NCI-H446 treated with DMSO at 0.1 percent for 48 hours (cell line): ENCODE measurements at places on chromosomes 3 and 15.

- DNase-seq = no peak
These were observed 12.5 kb downstream of the GASK1A start for GRCh38 chr3:42991341-42992315.

- peak; percentile 97 for DNase-seq
These were observed 76.0 kb downstream of the SSR3 start for GRCh38 chr3:156478891-156479290.

DNA sequence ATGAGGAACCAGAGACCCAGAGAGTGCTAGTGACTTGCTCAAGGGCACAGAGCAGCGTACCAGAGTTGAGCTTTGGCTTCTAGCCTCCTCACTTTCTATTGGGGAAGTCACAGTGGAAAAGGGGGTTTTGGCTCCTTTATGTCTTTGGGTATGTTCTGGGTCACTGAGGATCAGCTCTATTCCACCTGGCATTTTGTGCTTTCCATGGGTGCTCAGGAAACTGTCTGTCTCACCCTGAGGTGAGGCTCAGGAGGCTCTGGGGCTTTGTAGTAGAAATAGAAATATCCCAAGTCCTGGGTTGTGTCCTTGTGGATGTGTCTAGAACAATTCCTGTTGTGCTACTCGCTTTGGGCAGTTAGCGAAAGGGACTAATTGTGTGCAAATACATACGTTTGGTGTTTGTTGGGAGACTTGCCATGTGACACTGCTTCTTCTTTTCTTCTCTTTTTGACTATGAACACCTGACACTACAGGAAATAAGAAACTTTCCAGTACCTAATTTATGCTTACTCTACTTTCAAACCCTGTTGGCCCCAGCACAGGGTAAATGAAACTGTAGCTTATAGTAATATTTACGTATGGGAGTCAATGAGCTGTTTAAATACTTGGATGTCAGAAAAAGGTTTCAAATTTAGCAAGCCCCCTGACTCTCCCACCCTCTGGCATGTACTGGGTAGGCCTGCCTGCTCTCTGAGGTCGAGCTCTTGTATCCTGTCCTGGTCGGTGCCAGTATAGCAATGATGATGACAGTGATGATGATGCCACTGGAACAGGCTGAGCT, 35.6 kb downstream of the SMAD3 start:
- no peak for DNase-seq

DNA sequence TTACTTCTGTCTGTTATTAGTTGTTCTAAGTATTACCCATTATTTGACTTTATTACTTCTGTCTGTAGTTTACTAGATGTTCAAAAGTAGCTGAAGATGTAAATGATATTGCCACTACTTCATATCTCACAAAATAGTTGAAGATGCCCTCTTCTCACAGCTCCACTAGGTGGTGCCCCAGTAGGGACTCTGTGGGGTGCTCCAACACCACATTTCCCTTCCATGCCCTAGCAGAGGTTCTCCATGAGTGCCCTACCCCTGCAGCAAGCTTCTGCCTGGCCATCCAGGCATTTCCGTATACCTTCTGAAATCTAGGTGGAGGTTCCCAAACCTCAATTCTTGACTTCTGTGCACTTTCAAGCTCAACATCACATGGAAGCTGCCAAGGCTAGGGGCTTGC, 80.8 kb downstream of the KCNH8 start:
- DNase-seq = no peak

DNA sequence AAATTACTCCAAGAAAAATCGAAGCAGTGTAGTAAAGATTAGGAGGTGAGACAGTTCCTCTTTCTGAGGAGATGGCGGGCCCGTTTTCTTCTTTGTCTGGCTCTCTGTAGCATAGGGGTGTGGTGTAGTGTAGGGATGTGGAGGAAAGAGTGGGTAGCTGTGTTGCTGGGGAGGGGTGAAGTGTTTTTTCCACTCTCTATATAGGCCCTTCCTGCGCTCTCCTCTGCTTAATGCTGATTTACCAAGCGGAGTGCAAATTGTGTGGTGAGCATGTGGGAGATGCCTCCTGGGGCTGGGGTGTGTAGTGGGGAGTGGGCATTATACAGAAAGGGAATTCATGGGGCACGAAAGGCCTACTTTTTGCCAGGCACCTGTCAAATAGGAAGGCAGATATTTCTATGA, 94.9 kb downstream of the ST6GAL1 start:
- DNase-seq = no peak
